Kidney capillary endothelial cell (primary cell): ENCODE measurements at places on chromosomes 12 and 14.

- DNase-seq = no peak
These were observed 39.6 kb downstream of the ZFYVE26 start for GRCh38 chr14:67776653-67777322.

- DNase-seq = no peak
These were observed 36.0 kb downstream of the FBRSL1 start for GRCh38 chr12:132525833-132526455.

- DNase-seq = no peak
These were observed 3.5 kb downstream of the TGM1 start for GRCh38 chr14:24259282-24260025.

DNA sequence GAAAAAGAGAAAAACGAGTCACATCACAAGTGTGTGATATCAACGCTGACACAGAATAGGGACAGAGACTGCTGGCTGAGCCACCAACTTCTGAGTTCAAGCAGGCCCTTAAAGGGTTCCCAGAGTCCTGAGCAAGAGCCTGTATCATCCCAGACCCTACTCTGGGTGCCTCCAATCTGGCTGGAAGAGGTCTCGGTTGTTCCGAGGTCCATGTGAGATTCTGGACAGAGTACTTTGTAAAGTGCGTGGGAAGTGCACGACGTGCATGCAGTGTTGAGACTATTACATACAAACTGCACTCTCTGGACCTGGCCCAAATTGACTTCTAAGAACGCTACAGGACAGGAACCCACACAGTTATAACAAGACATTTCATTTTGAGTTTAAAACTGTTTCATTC is 40.6 kb downstream of the MOK start:
- no peak for DNase-seq

GRCh38 chr12:2647186-2647585 is 147.6 kb upstream of the FKBP4 start:
- DNase-seq = no peak

DNA sequence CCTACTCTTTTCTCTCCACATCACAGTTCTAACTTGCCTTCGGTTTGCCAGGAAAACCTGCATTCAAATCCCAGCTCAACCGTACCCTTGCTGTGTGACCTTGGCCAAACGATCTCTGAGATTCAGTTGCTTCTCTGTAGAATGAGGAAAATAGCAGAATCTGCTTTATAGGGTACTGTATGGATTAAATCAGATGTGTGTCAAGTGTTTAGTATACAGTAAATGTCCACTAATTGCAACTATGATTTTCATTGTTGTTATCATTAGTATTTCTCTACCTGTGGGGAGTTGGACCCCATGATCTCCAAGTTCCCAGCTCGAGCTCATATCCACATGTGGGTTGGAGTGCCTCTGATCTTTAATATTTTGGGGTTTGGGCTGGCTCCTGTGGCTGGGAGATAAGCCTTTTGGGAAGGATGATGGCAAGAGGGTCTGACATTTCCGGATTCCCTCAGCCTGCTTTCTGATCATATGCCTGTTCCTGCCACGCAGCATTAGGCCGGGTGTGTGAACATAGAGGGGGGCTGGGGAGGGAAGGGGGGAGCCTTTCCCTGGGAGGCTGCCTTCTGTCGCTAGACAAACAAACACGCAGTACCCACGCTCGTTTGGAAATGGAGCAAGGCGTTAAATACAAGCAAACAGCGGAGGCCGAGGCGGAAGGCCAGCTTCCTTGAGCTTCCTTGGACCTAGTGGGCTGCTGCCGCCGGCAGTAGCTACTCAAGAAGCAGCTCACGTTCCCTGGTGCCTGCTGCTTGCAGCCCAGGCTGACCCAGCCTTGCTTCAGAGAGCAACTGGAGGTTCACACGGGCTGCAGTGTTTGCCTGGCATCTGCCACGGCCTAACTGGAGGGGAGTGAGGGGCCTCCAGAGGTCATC is 213.5 kb upstream of the LHX5 start:
- DNase-seq = no peak

- DNase-seq = no peak
These were observed 133.4 kb upstream of the RAP1B start for GRCh38 chr12:68477261-68477772.
